ENCODE measurements at places on chromosomes 2 and 18. TPM values are rescaled to one million over a fixed set of nuclear protein-coding genes. Genes with fewer than 3 reads are reported as not detected.

The SERPINB2 gene
- not detected for total RNA-seq

DNA sequence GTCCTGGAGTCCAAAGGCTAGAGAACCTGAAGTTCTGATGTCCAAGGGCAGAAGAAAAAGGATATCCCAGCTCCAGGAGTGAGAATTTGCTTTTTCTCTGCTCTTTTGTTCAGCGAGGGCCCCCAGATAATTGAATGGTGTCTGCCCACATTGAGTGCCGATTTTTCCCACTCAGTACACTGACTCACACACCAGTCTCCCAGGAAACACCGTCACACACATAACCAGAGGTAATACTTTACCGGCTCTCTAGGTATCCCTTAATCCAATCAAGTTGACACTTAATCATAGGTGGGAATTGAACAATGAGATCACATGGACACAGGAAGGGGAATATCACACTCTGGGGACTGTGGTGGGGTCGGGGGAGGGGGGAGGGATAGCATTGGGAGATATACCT lies 161.5 kb downstream of the WDR7 start:
- no peaks in the 10 kb centered on the region for H3K4me1 ChIP-seq
- no peaks in the 10 kb centered on the region for H3K27me3 ChIP-seq
- no peaks in the 10 kb centered on the region for H3K36me3 ChIP-seq
- no peak overlapping the region for H3K27ac ChIP-seq
- no peak overlapping the region for H3K4me3 ChIP-seq

GRCh38 chr2:33166287-33166881 lies 219.6 kb downstream of the LTBP1 start:
- H3K4me1 ChIP-seq: peaks cover 31% of the 10 kb centered on the region
- H3K4me3 ChIP-seq: no peak overlapping the region
- peaks cover 6% of the 10 kb centered on the region for H3K36me3 ChIP-seq

GRCh38 chr2:189002079-189002478 lies 27.9 kb downstream of the COL3A1 start:
- DNase-seq: no peak
- H3K4me3 ChIP-seq: no peak overlapping the region
- H3K27me3 ChIP-seq: no peaks in the 10 kb centered on the region
- no peak overlapping the region for H3K27ac ChIP-seq
- H3K4me1 ChIP-seq: no peaks in the 10 kb centered on the region

Data from WTC11 (cell line).